ENCODE measurements at places on chromosomes 11 and 22. TPM values are rescaled to one million over a fixed set of nuclear protein-coding genes. Genes with fewer than 3 reads are reported as not detected.

GRCh38 chr11:129973068-129973467 lies 29.6 kb downstream of the PRDM10 start:
- no peak for DNase-seq

DNA sequence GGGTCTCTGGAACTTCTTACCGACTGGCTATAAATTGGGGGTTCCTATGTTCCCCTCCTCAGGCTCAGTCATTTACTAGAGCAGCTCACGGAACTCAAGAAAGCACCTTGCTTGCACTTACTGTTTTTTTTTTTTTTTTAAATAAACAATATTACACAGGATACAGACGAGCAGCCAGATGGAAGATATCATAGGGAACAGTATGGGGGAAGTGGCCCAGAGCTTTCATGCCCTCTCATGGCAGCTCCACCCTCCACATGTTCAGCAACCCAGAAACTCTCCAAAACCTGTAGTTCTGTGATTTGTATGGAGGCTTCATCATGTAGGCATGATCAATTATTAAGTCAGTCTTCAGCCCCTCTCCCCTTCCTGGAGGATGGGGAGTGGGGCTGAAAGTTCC lies 7.5 kb downstream of the UVRAG start:
- no peak for DNase-seq

Gene OR2AT4
- not detected for total RNA-seq

GRCh38 chr11:97224396-97224795 lies 834.6 kb downstream of the JRKL start:
- no peak for DNase-seq

Gene CSKMT
- 10.5 TPM for total RNA-seq

Measured in esophagus squamous epithelium (tissue), 5 donors.